ENCODE measurements at places on chromosomes 2 and 18.

DNA sequence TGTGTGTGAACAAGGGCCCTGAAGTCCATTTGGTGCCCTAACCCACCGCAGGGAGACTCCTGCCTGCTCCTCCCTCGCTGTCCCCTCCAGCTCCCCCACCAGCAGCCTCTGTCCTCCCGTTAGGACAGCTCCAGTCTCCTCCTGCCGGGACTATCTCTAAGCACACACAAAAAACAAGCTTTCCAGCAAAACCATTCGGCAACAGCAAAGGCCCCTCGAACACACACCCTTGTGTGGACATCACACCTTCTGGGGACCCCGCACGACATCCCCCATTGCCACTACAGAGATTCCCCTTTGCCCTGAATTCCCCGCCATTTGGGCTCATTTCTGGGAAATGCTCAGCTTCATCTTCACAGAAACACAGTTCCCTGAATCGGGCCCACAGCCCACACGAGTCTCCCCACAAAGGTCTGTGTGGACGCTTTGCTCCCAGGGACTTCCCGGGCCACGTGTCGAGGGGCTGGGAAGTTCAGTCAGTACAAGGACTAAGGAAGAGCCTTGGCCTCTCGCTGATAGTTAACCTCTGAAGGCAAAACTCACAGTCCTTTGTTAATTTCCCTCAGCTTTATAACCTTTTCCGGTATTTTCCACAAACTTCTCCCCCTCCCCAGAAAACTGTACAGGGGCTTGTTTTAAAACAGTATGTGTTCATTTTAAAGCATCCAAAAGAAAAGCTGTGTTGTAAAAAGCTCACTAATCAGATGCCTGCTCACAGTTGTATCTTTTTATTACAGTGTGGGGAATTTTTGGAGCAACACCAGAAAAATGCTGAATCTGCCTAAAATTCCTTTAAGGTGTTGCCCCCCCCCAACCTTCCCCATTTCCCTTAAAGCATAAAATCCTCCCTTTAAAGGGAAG lies 25.9 kb downstream of the SMAD7 start:
- DNase-seq, result no peak

GRCh38 chr2:57728691-57729090 lies 317.9 kb upstream of the VRK2 start:
- no peak for DNase-seq

DNA sequence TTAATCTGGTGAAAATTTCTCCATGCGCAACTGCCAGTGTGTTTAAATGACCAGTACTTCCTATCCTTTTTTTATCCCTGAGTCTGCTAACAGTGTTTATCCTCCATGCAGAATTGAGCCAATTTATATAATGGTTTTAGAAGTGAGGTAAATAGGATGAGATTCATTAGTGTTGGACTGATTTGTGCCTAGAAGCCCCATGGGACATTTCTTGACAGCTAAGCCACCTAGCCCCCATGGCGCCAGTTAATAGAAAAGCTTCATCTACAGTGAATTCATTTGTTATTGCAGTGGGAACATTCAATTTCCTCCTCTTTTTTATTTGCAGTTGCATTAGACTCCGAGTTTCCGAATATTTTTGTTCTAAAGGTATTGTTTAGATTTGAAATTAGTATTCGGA lies 175.6 kb downstream of the ARL6IP6 start:
- no peak for DNase-seq

GRCh38 chr2:7881063-7881462 lies 800.8 kb upstream of the ID2 start:
- no peak for DNase-seq

GRCh38 chr2:62306751-62307468 lies 111.0 kb downstream of the B3GNT2 start:
- DNase-seq, result peak; percentile 64

DNA sequence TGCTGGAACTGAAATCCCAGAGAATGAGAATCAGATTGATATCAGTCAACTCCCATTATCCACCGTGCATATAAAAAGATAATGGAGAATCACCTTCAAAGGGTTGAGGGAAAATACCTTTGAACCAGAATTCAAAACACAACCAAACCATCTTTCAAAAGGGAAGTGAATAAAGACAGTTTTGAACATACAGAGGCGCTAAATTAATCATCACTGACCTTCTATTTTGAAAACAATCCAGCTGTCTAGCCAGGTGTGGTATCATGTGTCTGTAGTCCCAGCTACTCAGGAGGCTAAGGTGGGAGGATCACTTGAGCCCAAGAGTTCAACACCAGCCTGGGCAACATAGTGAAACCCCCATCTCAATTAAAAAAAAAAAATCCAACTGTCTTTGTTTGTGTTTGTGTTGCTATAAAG lies 63.6 kb downstream of the TRABD2A start:
- DNase-seq, result peak; percentile 47

DNA sequence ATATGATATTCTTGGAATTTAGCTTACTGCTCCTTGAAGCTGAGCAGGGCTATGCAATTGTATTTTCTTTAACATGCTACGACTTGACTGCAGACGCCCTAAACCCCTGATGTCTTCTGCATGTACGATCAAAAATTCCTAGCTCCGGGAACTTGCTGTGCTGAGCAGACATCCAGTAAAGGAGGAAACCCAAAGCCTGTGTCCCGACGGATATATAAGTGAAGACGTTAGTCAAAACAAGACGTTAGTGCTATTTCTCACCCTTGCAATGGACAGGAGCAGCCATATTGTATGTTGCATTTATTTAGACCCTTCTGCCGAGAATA lies 51.5 kb downstream of the SETBP1 start:
- no peak for DNase-seq

DNA sequence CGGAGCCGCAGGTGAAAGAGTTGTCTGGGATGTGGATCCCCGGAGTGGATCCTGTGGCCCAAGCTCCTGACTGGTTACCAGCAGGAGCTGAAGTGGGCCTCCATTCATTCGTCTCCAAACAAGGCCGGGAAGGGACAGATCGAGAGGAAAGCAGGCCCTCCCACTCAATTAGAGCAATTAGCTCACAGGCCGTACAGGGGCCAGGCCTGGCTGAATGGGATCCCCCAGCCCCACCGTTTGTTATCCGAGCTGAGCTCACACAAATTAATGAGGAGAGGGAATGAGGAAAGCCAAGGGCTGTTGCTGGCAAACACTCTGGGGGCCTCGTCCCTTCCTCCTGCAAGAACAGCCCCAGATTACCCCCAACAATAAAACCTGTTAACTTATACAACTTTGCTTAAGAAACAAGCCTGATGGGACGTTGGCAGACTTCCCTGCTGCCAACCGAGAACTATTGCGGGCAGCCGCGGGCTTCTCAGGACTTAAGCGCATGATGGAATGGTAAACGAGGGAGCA lies 338.0 kb downstream of the BCL11A start:
- no peak for DNase-seq

DNA sequence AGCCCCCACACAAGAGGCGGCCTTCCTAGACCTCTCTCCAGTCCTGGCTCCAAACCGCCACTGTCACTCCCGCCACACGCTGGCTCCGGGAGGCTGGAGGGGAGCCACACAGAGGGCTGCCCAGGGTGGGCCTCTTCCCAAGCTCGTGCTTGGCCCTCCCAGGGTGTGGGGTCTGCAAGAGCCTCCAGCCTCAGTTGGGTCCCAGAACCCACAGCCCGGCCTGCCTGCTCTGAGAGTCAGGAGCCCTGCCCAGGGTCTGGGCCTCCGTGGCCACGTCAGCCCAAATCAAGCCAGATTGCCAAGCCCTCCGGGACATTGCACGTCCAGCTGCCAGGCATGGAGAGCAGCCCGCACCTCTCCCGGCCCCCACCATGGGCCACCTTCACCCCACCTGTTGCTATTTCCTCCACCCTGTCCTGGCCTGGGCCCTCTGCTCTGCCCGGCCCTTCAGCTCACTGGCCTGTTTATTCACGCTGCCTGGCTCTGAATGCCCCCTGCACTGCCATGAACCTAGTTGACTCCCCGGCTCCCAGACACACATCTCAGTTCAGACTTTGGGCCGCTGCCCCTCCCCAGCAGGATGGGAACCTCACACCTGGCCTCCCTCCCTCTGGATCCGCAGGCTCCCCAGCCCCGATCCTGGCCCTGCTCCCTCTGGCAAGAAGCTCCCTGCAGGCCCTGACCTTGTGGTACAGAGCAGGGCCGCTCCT lies 61.0 kb downstream of the BIN1 start:
- DNase-seq, result no peak

DNA sequence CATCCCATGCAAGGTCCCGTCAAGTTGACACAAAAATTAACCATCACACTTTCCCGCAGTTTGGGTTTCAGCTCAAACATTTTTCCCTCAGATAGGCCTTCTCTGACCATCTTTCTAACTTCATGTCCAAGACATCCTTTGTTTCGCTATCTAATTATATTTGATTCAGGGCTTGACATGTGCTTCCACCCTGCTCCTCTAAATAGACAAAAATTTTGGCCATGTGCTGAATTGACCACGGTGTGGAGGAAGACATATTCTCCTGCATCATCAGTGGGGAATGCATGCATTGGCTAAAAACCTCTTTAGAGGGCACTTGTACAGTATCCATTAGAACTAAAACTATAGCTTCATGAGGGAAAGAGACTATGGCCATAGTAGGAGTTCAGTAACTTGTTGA lies 81.2 kb downstream of the PLCL1 start:
- DNase-seq, result no peak

GRCh38 chr2:85257359-85257969 lies 70.3 kb downstream of the TGOLN2 start:
- DNase-seq, result no peak

DNA sequence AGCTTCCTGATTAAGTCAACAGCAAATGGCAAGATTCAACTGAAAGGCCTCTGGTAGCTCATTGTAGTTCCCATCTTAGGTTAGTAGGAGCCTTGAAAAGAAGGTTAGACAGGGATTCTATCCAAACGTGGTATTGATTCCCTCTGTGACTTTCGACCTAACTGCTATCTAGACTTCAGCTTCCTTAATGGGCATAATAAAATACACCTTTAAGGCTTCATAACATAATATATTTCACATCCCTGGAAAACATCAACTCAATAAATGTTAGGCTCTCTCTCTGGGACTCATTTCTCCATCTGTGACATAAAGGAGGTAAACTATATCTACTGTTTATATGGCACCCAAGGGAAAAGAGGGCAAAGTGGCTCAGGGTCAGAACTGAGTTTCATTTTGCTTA lies 60.9 kb downstream of the STK39 start:
- DNase-seq, result no peak

GRCh38 chr2:50395605-50396297 lies 636.2 kb downstream of the NRXN1 start:
- no peak for DNase-seq

- DNase-seq, result no peak
Observed at GRCh38 chr2:58925676-58926081, 684.6 kb upstream of the FANCL start.

- no peak for DNase-seq
Observed at GRCh38 chr2:74759986-74760385, 73.9 kb upstream of the HK2 start.

DNA sequence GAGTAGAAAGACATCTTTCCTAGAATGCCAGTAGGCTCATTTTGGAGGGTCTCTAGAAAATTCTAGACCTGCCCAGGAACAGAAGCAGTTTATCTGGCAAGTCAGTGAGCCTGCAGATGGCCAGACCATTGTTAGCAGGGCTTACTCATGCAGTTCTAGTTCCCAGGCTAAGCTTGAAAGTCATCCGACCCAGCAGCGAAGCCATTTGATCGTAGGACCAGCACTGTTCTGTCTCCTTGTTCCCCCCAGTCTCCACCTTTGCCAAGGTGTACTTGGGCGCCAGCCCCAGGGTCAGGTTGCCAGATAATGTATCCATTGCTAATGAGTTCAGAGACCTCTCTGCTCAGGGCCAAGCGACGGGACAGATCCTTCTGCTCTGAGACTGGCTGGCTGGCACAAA lies 70.1 kb downstream of the EPAS1 start:
- DNase-seq, result no peak

All from activated T-cell treated with anti-CD3 and anti-CD28 coated beads, Interleukin-2, amount 50 U/mL, for 72 hours (primary cell).